ENCODE measurements at places on chromosomes 7 and 10.
A peak's percentile ranks its signal among the peaks of the same experiment; 100 is the strongest.

DNA sequence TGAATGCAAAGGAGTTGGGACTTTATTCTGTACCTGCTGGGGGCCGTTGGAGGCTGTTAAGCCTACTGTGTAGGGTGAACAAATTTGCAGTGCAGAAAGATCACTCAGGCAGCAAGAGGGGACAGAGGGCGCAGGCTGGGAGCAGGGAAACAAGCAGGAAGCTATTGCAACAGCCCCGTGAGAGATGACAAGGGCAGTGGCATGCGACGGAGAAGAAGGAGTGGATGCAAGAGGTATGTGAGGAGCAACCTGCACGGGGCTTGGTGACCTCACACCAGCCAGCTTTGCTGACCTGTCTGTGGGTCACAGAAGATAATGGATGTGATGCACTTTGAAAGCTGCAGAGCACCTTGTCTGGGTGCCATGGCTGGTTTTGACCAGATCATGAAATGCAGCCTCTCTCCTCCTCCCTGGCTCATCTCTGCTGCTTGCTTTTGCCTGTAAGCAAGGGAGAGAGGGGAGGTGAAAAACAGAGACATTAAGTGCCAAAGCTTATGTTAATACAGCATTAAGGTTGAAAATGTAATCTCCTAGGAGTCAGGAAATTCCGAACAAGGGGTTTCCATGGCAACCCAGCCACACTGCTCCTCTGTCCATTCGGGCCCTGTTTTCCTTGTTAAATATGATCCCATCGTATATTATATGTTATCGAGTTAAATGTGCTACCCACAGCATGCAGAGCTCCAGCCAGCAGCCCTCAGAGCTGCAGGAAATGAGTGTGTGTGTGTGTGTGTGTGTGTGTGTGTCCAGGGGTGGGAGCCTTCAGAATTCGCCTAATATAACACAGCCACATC lies 314.3 kb upstream of the ZMIZ1 start:
- no peak for DNase-seq

- DNase-seq, result no peak
These were observed 309.4 kb upstream of the ZNF32 start for GRCh38 chr10:43958071-43958432.

DNA sequence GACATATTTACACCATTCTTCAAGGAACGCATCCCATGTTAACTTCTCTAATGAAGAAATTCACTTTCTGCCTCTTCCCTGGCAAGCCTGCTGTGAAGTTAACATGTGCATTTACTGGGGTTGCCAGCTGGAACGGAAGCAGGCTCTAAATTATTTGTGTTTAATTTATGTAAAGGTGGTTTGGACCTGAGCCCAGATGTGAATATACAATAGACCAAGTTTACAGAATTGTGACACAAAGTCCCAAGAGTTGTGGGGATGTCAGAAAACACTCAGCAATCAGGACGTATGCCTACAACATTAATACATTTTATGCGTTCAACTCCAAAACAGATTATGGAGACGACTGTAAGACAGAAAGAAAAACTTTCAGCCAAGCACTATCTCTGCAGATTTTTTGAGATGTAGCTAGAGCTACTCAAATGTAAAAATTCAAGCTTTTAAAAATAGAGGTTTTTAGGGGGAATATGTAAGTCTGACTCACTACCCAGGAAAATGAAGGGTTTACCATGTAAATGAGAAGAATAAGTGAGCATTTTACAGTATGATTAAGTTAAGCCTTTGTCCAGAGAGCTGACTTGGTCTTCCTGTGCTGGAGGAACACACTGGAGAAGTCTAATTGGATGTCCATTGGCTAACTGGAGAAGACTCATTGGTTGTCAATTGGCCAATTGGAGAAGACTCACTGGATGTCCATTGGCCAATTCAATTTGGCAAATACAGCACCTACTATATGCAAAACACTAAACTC lies 19.5 kb downstream of the NRP1 start:
- DNase-seq, result no peak

DNA sequence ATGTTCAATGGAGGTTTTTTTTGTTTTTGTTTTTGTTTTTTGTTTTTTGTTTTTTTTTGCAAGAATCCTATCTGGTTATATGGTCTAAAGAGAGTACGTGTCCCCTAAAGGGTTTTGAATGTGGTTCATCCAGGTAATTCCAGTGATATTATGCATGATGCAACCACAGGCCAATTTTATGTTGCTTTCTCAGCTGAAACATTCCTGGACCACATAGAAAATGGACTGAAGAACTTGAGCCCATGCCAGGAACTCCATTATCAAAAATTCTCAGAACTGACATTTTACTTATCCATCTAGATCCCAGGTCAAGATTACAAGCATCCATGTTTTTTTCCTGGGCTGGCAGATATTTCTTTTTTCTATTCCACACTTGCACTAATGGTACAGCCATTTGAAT lies 11.5 kb upstream of the MINDY3 start:
- no peak for DNase-seq

GRCh38 chr10:121648059-121648458 lies 49.8 kb upstream of the FGFR2 start:
- DNase-seq, result no peak

GRCh38 chr10:124573726-124574455 lies 112.3 kb downstream of the LHPP start:
- no peak for DNase-seq

DNA sequence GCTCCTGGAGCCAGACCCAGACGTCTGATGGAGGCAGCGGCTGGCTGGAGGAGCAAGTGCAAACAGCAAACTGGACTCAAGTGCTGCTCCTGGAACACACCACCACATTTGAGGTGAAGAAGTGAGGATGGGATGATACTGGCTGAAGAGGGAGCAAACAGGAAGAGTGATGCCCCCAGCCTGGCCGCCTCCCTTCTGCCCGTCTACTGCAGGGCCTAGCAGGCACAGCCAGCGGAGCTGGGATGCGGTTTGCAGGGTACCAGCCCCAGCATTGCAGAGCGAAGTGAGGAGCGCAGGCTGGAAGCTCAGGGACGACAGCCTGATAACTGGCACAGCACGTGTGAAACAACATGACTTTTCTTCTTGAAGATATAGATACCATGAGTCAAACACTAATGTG lies 111.8 kb upstream of the ZNF32 start:
- no peak for DNase-seq

DNA sequence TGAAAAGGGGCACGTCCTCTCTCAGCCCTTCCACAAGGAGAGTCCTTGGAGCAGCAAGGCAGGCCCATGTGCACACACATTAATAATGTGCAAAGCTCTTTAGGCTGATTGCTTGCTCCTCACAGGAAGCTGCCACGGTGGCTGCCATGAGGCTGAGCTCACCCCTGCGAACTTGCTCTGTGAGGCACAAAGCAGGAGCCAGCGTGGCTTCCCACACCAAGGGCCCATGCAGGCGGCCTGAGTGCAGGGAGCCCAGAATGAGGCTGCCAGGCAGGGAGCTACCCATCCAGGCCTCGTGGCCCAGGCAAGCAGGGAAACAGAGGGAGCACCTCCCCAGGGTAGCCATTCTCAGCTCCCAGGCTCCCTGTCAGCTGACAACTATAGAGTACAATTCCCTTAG lies 242.9 kb downstream of the GRID1 start:
- DNase-seq, result no peak

DNA sequence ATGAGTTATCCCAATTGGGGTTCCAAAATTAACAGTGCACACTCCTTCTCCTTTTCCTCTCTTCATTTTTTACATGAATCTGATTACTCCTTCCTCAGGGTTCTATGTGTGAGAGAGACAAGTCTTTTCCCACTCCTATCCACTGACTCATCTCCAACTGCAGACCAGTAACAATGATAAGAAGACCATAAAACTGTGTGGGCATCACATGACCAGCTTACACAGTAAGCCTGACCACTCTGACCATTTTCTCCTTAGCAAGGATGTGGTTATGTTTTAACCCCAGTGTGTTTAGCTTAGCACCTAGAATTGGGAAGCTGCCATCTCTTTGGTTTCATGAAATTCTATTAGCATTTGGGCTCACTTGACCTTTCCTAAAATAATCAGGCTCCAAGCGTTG lies 145.0 kb upstream of the CALCR start:
- DNase-seq, result no peak

- peak; percentile 54 for DNase-seq
These were observed 686 bp downstream of the ABI1 start for GRCh38 chr10:26860102-26860442.

DNA sequence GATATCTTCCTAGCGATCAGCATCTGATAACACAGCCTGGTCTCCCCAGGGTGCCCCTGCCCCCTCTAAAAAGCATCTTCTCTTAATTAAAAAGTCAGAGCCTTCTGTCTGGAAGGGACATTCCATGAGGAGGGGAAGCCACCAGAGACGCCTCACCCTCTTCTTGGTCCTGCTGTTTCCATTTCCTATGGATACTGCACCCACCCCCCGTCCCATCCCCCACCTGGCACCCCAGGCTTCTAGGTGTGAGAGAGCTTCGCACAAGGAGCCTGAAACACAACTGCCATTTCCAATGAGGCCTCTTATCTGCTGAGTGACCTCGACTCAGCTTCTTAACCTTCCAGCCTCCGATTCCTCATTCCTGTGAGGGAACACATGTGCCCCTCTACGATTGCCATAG lies 51.4 kb downstream of the COL13A1 start:
- DNase-seq, result no peak

DNA sequence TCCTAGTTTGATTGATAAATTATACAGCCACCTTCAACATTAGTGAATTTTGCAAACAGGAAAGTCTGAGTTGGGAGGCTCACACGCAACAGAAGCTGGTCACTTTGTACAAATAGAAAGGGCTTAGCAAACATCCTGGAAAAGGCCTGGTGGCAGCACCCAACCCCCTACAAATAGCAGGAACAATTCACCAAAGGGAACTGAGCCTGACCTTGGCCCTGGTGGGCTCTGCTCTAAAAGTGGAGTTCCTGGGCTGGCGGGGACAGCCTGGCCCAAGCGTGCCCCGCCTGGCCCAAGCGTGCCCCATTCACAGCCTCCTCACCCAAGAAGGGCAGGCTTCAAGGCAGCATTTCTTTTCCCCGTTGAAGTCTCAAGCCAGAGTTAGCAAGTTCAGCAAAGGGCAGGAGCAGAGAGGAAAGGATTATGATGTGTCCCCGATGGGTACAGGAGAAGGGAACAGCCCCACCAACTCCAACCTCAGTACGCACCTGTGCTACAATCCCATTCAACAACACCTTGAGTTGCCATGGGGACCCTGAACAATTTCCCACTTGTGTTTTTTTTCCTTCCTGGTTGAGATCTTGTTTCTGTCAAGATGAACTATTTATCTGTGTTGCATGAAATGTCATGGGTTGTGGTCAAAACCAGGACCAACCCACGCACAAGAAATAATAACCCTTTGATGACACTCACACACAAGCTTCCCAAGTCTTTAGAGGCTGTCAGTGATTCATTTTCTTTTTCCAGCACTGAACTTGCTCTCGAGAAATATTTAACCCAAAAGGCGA lies 43.4 kb downstream of the RGS10 start:
- peak; percentile 41 for DNase-seq

DNA sequence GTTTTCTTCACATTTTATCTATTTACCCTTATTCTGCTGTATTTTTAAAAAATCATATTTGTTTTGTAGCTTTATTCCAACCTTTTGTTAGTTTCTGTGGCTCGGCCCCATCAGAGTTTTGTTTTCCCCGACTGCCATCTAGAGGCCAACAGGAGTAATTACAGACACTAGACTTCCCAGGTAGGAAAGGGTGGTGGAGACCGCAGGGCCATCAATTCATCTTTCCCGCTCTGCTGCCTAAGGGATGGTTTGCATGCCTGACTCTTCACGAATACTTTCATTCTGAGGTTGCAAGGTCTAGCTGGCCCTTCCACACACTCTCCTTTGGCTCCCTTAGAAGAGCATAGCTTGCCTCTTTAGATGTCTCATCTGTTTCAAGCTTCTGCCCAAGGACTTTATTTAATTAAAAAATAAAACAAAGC lies 38.3 kb downstream of the LYZL2 start:
- peak; percentile 32 for DNase-seq

DNA sequence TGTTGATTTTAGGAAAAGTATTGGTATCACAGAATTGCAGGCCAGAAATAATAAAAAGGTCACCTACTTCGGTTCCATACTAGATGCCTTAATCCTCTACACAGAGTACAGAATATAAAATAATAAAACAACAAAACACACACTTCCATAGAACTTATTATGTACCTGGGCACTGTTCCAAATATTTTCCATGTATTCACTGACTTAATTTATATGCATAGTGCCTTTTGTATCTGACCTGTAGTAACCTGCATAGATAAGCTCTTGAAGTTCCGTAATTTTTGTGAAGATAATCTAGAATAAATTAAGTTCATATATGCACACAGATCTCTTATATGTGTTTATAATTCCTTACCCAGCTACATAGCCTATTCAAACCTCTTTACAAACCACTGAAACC lies 78.3 kb downstream of the RAPGEF5 start:
- no peak for DNase-seq

DNA sequence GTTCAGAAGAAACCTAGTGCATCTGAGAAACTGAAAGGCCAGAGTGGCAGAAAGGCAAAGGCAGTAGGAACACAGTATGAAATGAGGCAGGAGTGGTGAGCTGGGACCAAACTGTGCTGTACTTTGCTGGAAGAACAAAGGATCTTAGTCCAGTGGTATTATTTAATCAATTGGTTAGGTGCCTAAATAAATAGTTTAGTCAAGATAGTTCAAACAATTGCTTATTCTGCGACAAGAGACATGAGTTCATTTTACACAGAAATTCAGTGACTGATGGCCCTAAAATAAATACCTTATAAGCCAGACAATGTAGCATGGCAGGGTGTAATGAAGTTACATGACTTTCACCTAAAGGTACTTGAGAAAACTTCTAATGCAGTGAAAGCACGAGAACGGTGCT lies 181.8 kb upstream of the LRRN3 start:
- no peak for DNase-seq

- DNase-seq, result no peak
These were observed 32.1 kb downstream of the NRP1 start for GRCh38 chr10:33302208-33302829.

- no peak for DNase-seq
These were observed 128.9 kb downstream of the SNX10 start for GRCh38 chr7:26420422-26421019.

GRCh38 chr7:148083448-148083847 lies 507.1 kb upstream of the C7orf33 start:
- no peak for DNase-seq

GRCh38 chr10:52644373-52645186 lies 128.0 kb downstream of the MBL2 start:
- DNase-seq, result peak; percentile 26

DNA sequence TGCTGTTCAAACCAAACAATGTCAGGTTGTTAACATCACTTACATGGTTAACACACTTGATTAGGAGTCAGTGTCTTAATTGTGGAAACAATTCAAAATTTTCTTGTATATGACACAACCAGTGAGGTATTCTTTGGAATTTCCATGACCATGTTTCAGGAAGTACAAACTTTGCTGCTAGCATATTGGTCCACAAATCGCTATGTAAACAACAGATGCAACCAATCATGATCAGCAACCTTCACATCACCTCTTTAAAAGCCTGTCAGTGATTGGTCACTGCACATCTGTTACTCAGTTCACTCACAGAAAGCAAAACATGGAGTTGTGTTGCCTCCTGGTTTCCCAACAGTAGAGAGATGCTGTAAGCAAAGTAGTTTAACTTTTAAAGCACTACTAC lies 108.9 kb upstream of the FAM3C start:
- no peak for DNase-seq
